CD4-positive, alpha-beta T cell treated with Interleukin-6 for 4 hours (primary cell): ENCODE measurements at places on chromosomes 6 and 20.

DNA sequence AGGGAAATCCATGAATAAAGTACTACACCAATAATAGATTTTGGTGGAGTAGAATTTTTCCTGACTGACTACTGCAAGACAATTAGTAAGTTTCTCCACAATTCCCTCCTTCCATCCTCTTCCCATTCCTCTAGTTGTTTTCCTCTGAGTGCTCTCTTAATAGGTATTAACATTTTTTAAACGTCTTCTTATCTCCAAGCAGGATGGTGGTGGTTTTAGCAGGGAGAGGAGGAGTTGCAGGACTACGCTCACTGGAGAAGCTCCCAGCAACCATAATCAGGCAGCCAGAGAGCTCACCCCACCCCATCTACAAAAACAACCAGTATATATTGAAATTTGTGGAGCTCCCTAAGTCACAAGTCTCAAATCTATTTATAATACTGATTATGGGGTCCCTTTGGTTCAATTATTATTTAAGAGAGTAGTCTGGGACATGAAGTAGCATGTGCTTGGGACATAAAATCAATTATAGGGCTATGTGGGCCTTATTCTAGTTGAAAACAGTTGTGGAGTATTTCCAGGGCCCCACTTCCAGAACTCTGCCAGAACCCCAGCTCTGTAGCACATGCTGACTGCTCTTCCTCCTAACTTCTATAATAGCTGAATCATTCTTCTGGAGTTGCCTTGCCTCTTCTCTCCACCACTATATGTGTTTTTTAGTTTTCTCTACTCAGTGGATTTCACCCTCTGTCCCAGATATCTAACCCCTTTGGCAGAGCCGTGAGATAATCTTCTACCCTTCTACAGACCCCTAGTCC is 49.8 kb downstream of the MYB start:
- DNase-seq, result no peak

DNA sequence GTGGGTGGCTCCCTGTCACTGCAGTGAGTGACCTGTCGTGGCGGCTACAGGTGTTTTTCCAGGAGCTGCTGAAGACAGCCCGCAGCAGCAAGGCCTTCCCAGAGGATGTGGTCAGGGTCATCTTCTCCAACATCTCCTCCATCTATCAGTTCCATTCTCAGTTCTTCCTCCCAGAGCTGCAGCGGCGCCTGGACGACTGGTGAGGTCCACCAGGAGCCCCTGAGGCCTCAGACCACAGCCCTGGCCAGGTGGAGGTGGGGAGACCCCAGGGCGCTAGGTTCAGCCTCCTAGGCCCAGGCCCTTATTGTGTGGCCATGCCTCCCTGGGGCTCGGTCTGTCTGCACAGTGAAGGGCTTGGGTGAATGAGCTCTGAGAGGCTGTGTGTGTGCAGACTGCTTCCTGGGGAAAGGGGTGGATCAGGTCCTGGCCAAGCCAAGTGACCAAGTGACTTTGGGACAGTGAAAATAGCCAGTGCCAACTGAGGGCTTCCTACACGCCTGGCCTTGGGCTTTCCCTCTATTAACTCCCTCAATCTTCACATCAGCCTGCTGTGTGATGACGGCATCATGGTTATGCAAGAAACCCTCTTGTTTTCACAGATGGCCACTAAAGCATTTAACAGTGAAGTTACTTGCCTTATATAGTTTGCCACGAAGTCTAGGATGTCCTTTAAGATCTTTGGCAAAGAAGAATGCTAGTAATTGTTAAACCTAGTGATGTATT is 6.4 kb downstream of the FGD2 start:
- DNase-seq, result no peak

DNA sequence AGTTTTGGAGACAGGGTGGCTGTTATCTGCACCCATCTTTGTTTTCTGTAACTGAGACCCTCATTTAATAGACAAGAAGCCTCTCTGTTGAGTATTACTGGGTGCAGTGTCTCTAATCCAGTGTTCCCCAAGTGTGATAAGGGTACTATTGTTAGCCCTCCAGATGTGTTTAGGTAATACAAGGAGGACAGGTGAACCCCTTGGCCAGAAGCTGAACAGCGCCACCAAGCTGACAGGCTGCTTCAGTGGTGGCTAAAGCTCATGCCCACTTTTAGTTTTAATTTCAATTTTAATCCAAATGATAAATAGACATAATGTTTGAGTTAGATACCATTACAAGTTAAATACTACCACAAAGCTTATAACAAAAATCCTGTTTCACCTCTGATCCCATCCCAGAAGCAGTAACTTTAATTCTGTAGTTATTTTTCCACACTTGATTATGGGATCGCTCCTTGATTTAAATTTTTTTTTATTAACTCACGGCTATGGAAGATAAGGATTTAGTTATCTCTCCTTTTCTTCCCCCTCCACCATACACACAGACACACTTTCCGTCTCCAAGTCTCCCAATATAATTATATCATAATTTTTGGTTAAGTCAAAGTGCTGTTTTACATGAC is 8.4 kb upstream of the STK35 start:
- peak; percentile 31 for DNase-seq

GRCh38 chr20:53126185-53126584 is 154.0 kb downstream of the TSHZ2 start:
- no peak for DNase-seq

DNA sequence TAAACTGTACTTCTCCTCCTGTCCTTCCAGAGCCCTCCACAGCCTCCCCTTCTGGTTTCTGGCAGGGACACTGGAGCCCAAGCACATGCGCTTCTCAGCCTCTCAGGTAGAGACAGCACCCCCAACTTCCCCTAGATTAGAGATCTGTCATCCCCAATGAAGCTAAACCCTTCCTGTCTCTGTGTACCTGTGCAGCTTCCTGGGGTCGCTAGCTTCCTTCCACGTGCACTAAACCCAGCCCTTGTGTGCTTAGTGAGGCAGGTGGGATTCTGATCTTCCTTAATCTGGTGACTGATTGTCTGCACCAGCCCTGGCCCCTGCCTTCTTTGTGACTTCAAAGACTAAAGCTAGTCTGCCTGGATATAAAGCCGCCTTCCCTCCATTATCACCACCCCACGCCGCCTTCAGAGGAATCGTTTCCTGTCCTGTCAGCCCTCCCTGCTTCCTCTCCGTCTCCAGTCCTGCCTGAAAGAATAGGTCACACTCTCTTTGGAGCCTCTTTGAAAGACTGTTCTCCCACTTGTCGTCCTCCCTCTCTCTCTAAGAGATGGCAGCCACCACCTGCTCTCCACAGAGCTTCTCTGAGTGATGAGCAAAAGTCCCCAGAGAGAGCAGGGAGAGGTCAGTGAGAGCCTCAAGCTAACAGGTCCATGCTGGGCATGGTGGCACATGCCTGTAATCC is 27.5 kb downstream of the CAPN11 start:
- DNase-seq, result no peak

DNA sequence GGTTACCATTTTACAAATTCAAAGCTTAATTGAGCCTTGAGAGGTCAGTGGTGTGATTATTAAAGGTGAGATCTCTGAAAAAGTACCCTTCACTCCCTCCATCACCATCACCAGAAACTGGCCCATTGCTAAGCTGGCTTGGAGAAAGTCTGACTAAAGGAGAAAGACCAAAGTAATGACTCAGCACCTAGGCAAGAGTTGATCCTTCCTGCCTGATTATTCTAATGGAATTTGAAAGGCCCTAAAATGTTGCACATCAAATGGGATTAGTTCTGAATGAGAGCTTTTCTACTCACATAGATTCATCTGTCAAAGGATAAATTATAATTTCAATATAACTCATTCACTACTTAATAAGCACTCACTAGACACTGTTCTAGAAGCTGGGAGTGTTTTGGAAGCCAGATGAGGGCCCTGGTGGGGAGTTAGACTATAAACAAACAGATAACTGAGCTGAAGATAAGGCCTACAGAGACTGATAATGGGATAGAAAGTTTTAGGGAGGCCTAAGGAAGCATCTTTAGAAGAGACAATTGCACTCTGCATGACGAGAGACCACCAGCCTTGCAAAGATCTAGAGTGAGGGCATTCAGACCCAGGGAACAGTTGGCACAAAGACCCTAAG is 366.7 kb downstream of the SYNE1 start:
- no peak for DNase-seq

- DNase-seq, result no peak
These were observed 122.3 kb downstream of the QRSL1 start for GRCh38 chr6:106751501-106752252.

- no peak for DNase-seq
These were observed 1014.9 kb upstream of the GJE1 start for GRCh38 chr6:141117874-141118273.

- no peak for DNase-seq
These were observed 5.3 kb downstream of the PXDC1 start for GRCh38 chr6:3746119-3746691.

- DNase-seq, result no peak
These were observed 782 bp upstream of the PCMTD2 start for GRCh38 chr20:64254571-64255360.

GRCh38 chr6:44636561-44637248 is 249.2 kb downstream of the CDC5L start:
- DNase-seq, result no peak

DNA sequence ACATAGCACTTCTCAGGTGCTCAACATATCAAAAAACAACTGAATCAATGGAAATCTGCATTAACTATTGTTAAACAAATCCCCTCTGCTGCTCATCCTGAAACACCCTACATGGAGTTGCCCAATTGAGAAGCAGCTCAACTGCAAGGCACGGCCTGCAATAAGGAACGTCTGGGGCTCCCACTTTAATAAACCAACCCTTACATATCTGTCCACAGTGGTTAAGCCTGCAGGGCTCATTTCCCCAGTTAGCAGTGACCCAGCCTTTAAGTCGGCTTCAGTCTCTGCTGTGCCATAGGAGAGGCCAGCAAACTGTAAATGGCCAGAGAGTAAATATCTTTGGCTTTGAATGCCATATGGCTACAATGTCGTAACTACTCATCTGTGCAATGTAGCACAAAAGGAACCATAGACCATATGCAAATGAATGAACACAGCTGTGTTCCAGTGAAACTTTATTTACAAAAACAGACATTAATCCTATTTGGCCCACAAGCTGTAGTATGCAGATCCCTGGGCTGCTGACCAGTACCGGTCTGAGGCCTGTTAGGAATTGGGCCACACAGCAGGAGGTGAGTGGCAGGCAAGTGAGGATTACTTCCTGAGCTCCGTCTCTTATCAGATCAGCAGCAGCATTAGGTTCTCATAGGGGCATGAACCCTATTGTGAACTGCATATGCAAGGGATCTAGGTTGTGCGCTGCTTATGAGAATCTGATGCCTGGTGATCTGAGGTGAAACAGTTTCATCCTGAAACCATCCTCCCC is 522.7 kb upstream of the CDH4 start:
- DNase-seq, result no peak

DNA sequence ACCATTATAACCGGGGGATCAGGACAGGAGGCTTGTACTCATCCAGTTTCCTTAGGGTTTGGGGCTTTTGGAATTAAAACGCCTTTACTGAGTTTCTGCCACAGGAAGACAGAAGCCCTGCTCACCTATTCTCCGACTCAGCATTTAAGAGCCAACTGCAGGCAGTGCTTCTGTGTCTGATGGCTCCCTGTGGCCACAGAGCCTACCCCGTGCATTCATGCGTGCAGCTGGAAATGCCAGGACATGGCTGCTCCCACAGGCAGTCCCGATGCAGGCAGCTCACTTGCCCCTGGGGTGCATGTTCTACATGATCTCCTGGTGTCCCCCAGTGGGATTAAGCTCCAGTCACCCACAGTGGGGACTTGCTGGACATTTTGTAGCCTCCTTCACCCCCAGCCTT is 22.2 kb downstream of the ZNF831 start:
- no peak for DNase-seq

- no peak for DNase-seq
These were observed 120.5 kb upstream of the ENPP5 start for GRCh38 chr6:46291275-46291633.

DNA sequence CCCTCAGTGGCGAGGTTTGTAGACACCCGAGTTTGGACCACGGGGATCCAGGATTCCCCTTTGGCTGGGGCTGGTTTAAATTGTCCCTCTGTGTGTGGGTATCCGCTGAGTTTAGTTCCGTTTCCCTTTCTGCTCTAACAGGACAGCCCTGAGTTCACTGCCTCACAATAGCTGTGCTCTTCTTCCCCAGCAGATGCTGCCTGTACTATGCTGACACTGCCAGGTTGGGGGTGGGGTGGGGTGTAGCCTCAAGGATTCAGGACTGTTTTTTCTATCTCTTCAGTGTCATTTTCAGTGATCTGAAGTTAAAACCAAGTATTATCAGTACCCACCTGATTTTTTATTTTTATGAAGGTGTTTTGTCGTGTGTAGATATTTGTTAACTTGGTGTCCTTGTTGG is 655.0 kb downstream of the COL12A1 start:
- DNase-seq, result no peak

DNA sequence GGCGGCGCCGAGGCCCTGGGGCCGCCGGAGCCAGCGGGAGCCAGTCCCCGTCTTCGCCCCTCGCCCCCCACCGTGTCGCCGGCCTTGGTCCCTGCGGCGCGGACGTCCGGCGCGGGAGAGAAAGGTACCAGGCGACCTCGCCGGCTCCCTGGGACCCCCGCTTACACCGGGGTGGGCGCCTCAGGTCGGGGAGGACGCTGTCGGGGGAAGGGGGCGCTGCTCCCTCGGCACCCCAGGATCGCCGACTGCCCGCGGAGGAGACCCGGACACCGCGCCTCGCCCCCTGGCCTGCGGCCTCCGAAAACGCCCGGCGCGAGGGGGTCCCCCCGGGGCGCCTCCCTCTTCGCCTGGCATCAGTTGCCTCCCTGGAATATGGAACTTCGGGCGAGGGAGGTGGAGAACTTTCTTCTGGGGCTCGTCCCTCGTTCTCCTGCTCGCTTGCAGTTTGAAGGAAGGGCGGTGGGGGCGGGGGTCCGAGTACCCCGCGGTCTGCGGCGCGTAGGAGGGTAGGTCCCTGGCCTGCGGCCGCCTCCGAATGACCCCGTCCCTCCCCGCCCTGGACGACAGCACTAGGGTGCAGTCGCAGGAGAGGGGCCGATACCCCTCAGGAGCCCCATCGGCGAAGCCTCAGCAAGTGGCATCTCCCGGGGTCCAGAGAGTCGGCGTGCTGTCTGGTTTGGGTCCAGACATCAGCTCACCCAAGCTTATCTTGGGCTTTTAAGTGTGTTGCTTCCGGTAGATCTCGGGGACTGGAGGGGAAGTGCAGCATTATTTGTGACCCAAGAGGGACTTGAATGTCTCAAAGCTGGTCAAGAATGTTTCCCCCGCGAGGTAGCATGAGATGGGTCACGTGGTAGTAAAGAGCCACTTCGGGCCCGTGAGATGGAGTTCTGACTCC is 549 bp downstream of the ANKRD6 start:
- DNase-seq, result peak; percentile 33
